ENCODE measurements at places on chromosomes 12 and 14.

DNA sequence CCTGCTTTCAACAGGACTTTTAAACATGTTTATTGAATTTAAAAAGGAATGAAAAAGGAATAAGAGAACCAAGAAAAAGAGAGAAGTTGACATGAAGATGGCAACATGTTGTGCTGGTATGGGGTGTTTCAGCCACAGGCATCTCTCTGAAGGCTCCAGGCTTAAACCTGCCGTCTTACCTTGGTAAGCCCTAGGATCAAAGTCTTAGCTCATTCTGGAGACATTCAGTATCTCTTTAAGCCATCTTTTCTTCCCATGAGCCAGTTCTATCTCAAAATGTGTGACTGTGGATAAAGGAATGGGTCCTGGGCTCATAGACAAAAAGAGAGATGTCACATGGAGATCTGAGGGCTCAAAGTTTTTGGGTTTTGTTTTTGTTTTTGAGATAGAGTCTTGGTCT is 1.6 kb upstream of the TFCP2 start:
- H3K4me1 ChIP-seq = peaks cover 13% of the 10 kb centered on the region
- no peak for DNase-seq
- peaks cover 13% of the 10 kb centered on the region for H3K36me3 ChIP-seq
- no peak overlapping the region for H3K4me3 ChIP-seq

DNA sequence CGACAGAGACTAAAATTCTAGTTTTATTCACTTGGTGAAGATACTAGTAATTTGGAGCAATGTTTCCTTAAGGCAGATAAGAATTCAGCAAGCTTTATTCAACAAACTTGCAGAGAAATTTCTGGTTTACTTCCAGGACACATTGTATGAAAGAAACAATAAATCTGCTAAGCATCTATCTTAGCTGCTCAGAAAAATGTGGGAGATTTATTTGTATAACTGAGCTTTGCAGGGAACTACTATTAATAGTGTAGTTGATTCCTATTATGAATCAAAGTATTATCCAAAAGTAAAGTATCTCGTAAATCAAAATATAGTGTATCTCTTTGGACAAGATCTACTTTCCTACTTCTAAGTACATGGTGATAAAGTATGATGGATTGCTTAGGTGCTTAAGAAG is 239.4 kb upstream of the TMTC1 start:
- no peak overlapping the region for H3K27ac ChIP-seq
- peaks cover 5% of the 10 kb centered on the region for H3K4me1 ChIP-seq
- no peaks in the 10 kb centered on the region for H3K27me3 ChIP-seq
- H3K36me3 ChIP-seq = no peaks in the 10 kb centered on the region
- DNase-seq = no peak

DNA sequence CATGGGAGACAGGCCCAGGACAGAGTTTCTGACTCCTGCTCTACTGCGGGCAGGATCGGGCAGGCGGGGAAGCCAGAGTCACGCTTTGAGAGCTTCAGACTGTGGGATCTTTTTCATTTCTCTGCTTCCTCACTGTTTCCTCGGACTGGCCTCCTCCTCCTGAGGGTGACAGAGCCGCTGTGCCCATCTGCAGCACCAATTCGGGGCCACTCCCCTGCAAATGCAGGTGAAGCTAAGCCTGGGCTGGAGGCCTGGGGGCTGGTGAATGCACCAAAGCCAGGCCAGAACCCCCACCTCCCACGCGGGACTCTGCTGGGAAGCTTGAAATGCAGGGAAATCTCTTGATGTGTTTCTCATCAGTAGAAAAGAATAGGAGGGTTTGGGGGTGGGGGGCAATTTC is 77.5 kb downstream of the FOXN3 start:
- no peak for DNase-seq
- H3K27ac ChIP-seq = peak overlapping the region; percentile 4
- H3K27me3 ChIP-seq = no peaks in the 10 kb centered on the region
- no peaks in the 10 kb centered on the region for H3K36me3 ChIP-seq
- H3K4me1 ChIP-seq = peaks cover 11% of the 10 kb centered on the region
- H3K4me3 ChIP-seq = no peak overlapping the region

DNA sequence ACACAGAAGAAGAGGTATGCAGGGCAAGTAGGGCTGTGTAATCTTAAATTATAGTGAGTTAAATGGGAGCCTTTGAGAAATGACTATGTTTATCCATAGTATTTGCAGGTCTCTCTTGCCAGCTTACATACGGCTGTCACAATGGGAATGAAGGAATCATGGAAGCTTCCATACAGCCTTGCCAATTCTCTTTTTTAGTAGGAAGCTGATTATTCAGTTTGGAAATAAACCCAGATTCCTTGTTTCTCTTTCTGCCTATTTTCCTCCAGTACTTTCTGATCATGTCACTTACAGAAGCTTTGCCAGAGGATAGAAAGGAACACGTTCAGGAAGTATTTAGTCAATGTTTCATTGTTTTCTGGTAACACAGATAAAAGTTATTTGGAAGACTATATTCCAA is 217.4 kb upstream of the DIO2 start:
- no peak overlapping the region for H3K27ac ChIP-seq
- H3K36me3 ChIP-seq = no peaks in the 10 kb centered on the region
- no peak for DNase-seq
- peaks cover 20% of the 10 kb centered on the region for H3K4me1 ChIP-seq
- H3K27me3 ChIP-seq = no peaks in the 10 kb centered on the region

DNA sequence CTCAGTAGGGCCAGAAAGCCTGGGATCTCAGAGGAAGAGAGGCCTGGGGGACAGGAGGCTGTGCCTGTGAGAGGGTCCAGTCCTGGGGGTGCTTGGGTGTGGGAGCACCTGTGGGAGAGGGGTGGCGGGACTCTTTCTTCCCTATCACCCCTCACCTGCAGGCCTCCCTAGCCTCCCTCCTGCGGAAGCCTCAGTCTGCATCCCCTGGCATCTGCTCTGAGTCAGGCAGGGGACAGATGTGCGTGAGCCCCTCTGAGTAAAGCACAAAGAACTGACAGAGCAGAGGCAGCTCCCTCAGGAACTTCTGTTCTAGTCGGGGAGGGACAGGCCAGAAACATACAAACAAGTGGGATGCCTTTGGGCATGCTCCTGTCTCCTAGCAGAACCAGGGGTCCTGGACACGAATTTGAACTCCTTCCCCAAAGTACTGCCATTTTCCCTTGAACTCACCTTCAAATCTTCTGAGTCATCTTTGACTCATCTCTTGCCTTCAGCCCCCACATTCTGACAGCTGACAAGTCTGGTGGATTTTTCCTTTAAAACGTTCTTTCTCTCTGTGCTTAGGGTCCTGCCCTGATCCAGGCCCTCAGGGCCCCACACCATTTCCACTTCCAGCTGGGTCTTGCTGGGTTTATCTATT is 8.5 kb upstream of the HSP90AA1 start:
- no peaks in the 10 kb centered on the region for H3K27me3 ChIP-seq
- no peak overlapping the region for H3K4me3 ChIP-seq
- H3K36me3 ChIP-seq = no peaks in the 10 kb centered on the region
- peaks cover 13% of the 10 kb centered on the region for H3K4me1 ChIP-seq
- no peak for DNase-seq

DNA sequence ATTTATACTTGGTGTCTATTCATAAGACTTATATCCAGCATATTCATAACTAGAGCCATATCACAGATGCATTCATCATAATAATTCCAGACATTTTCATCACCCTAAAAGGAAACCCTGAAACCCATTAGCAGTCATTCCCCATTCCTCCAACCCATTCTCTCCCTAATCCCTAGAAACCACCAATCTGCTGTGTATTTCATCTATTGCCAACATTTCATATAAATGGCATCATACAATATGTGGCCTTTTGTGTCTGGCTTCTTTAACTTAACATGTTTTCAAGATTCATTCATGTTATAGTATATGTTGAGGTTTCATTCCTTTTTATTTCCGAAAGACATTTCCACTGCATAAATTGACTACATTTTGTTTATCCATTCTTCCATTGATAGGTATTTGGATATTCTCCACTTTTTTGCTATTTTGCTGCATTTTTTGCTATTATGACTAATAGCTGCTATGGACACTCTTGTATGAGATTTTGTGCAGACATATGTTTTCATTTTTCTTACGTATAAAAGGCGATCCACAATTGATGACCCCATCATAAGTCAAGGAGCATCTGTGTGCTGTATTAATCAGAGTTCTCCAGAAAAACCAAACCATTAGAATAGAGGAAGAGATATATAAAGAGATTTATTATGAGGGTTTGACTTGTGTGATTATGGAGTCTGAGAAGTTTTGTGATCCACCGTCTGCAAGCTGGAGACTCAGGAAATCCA is 5.1 kb upstream of the OAS2 start:
- H3K4me3 ChIP-seq = no peak overlapping the region
- no peaks in the 10 kb centered on the region for H3K4me1 ChIP-seq
- no peaks in the 10 kb centered on the region for H3K27me3 ChIP-seq
- H3K36me3 ChIP-seq = no peaks in the 10 kb centered on the region

- no peak for DNase-seq
- H3K27ac ChIP-seq = no peak overlapping the region
- H3K4me1 ChIP-seq = peaks cover 6% of the 10 kb centered on the region
- H3K27me3 ChIP-seq = no peaks in the 10 kb centered on the region
- H3K36me3 ChIP-seq = no peaks in the 10 kb centered on the region
Measured at GRCh38 chr12:116631619-116632018, 72.4 kb downstream of the MAP1LC3B2 start.

DNA sequence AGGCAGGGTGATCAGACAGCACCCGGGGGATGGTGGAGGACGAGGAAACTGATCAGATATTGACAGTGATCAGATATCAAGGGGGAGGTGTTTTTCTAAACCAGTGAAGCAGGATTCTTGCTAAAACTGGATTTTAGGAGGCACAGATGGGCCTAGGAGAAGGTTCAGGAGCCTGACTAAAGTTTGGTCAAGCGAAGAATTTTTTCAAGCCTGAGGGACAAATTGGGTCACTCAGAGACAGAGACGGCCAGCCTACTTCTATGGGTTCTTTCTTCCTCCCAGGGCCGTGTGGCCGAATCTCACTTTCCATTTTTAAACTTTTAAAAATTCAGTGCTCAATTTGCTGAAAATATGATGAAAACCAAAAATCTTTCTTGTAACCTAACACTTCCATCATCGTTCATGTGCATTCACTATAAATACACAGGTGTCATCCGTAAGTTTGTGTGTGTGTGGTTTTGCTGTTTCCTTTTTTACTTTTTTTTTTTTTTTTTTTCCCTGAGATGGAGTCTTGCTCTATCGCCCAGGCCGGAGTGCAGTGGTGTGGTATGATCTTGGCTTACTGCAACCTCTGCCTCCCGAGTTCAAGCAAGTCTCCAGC is 68.5 kb downstream of the RIN3 start:
- H3K27ac ChIP-seq = no peak overlapping the region
- H3K4me1 ChIP-seq = no peaks in the 10 kb centered on the region
- no peak for DNase-seq

- no peak overlapping the region for H3K27ac ChIP-seq
- no peak overlapping the region for H3K4me3 ChIP-seq
- H3K36me3 ChIP-seq = no peaks in the 10 kb centered on the region
- H3K27me3 ChIP-seq = no peaks in the 10 kb centered on the region
- H3K4me1 ChIP-seq = no peaks in the 10 kb centered on the region
Measured at GRCh38 chr14:69816216-69816615, 19.2 kb upstream of the SLC10A1 start.

DNA sequence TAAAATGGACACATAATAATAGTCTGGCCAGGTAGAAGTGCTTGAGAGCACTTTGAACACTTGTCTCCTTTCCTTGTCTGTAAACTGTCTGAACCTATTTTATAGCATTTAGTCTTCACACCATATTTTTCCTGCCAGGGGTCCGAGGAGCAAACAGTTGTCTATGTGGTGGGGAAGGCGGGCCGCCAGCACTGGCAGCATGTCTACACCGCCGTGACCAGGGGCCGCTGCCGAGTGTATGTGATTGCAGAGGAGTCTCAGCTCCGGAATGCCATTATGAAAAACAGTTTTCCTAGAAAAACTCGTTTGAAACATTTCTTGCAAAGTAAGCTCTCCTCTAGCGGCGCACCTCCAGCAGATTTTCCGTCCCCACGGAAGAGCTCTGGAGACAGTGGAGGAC is 28.7 kb downstream of the HELB start:
- H3K4me1 ChIP-seq = peaks cover 4% of the 10 kb centered on the region
- no peaks in the 10 kb centered on the region for H3K36me3 ChIP-seq
- no peak for DNase-seq
- no peak overlapping the region for H3K27ac ChIP-seq
- no peaks in the 10 kb centered on the region for H3K27me3 ChIP-seq
- H3K4me3 ChIP-seq = no peak overlapping the region

DNA sequence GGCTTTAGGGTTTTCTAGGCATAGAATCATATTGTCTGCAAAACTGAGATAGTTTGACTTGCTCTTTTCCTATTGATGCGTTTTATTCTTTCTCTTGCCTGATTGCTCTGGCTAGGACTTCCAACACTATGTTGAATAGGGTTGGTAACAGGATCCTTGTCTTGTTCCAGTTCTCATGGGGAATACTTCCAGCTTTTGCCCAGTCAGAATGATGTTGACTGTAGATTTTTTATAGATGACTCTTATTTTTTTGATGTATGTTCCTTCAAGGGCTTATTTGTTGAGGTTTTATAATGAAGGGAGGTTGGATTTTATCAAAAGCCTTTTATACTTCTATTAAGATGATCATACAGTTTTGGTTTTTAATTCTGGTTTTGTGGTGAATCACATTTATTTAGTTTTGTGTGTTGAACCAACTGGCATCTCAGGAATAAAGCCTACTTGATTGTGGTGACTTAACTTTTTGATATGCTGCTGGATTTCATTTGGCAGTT is 478.2 kb downstream of the TMEM117 start:
- no peak overlapping the region for H3K4me3 ChIP-seq
- no peak for DNase-seq
- H3K36me3 ChIP-seq = no peaks in the 10 kb centered on the region
- H3K27me3 ChIP-seq = no peaks in the 10 kb centered on the region

GRCh38 chr12:122944605-122945592 is 21.4 kb downstream of the ABCB9 start:
- DNase-seq = peak; percentile 84
- H3K4me1 ChIP-seq = peaks cover 44% of the 10 kb centered on the region
- no peak overlapping the region for H3K4me3 ChIP-seq
- H3K36me3 ChIP-seq = no peaks in the 10 kb centered on the region
- peak overlapping the region; percentile 92 for H3K27ac ChIP-seq

DNA sequence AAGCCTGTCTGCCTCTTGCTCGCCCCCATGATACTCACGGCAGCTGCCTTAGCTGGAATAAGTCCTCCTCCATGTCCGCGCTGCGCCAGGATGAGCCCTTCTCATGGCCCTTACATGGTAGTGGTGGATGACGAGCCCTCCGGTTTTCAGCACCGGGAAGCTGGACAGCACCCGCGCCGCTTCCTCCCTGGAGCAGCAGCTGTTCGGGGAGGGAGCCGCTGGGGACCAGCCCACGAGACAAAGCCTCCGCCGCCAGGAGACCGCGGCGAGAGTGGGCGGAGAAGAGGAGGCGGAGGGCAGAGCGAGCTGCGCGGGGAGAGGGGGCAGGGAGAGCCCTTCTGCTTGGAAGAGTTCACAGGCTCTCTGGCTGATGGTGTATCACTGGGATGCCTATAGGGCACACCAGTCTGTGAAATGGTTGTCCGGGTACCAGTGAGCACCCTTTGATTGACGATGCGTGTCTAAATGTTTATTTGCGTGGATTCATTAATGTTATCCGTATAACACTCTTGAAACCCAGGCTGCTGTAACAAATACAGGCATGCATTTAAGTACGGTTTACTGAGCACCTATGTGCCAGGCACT is at the start of gene SVOP:
Gene SVOP, minus strand, starts transcription at position 273 of the 585 bp plus-strand sequence. Its CDS starts 200 bp downstream, at position 73.
- no peak within 1 kb of the TSS for H3K4me3 ChIP-seq
- peak; percentile 68 for DNase-seq
- H3K27me3 ChIP-seq = no peaks in the 10 kb centered on the region
- no peaks in the 10 kb centered on the region for H3K4me1 ChIP-seq

- peak overlapping the region; percentile 80 for H3K4me3 ChIP-seq
- H3K27ac ChIP-seq = peak overlapping the region; percentile 95
- DNase-seq = peak; percentile 75
- peaks cover 54% of the 10 kb centered on the region for H3K36me3 ChIP-seq
- H3K27me3 ChIP-seq = no peaks in the 10 kb centered on the region
Measured at GRCh38 chr12:92143686-92144630, 1.7 kb downstream of the BTG1 start.
